ENCODE measurements at places on chromosomes 1 and 21.
A peak's percentile ranks its signal among the peaks of the same experiment; 100 is the strongest.

DNA sequence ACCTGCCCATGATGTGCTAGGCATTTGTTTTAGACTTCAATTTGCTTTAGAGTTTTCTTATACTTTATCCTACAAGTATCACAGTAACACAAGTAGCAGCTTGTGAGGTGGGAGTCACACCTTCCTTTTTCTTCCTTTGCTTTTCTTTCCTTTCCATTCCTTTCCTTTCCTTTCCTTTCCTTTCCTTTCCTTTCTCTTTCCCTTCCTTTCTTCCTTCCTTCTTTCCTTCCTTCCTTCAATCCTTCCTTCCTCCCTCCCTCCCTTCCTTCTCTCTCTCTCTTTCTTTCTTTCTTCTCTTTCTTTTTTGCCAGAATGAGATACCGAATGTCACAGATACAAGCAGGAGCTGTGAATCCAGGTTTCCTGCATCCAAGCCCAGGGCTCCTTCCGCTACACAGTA, 3.9 kb downstream of the DPT start:
- DNase-seq, result no peak

DNA sequence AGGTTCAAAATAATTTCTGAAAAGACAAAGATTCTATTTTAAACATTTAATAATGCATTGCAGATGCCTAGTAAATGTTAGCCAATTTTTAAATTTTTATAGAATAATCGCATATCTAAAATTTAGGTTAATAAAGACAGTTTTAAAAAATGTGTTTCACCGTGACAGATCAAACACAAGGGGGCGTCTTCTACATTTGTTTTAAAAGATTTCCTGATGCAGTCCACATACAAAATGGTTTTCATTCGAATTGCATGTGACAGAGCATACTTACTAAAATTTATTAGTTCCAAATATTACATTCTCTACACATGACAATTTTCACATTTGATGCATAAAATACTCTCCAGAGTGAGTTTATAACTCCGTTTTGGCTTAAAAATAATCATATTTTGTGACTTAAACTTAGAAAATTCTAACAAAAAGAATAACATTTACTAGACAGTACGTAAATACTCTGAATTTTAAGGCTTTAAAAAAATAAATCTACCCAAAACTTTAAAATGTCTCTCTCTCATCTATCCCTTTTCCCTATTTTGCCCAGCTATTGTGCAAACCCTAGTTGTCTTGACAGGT, 75.5 kb downstream of the ADAMTS1 start:
- DNase-seq, result no peak

DNA sequence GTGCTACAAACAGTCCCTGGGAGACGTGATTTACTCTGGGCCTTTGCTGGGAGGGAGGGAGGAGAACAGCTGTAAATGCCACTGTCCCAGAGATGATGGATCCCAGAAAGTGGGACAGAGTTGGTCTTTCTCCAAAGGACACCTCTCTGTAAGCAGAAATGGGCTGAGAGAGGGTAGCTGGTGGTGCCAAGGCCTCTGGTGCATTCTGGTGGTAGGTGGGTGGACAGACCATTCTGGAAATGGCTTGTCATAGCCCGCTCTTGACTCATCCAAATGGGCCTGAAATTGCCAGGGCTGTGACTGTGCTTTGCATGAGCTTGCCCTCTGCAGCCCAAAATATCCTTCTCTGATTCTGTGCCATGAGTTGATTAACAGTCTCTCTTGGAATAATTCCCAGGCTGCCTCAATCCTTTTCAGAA, 36.1 kb downstream of the CCDC185 start:
- DNase-seq, result no peak

DNA sequence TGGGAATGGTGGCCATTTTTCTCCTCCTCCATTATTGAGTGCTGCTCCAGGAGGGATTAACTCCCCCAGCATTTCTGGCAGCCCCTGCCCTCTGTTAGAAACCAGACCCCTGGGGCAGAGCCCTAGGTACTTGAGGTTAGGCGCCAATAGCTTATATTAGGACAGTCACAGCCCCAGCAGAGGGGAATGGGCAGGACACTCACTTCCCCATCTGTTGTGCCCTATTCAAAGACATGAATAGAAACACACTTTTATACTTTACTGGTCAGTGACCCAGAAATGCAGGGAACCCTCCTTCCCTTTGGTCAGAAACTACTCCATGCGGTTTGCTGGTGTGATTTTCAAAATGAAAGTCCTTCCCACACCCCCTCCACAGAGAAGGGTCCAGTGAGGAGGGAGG, 267.7 kb downstream of the PTBP2 start:
- DNase-seq, result no peak

GRCh38 chr1:25644962-25645361, 28.4 kb downstream of the MAN1C1 start:
- DNase-seq, result no peak

GRCh38 chr1:68401506-68401905, 48.2 kb downstream of the RPE65 start:
- DNase-seq, result no peak

- DNase-seq, result no peak
These were observed 25.2 kb upstream of the EXO1 start for GRCh38 chr1:241822846-241823245.

- DNase-seq, result no peak
These were observed 121.2 kb upstream of the PTGFR start for GRCh38 chr1:78369546-78369945.

DNA sequence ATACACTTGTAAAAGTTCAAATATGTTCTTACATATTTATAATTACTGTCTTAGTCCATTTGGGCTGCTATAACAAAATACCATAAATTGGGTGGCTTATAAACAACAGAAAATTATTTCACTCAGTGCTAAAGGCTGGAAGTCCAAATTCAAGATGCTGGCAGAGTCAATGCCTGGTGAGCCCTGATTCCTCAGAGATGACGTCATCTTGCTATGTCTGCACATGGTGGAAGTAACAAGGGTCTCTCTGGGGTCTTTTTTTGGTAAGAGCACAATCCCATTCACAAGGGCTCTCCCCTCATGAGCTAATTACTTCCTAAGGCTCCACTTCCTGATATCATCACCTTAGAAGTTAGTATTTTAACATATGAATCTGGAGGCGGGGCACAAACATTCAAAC, 108.0 kb upstream of the DUSP10 start:
- DNase-seq, result no peak

- DNase-seq, result no peak
These were observed 36.1 kb downstream of the ST6GALNAC3 start for GRCh38 chr1:76110666-76111065.

GRCh38 chr1:55214212-55214933, 791 bp downstream of the USP24 start:
- DNase-seq, result peak; percentile 21

DNA sequence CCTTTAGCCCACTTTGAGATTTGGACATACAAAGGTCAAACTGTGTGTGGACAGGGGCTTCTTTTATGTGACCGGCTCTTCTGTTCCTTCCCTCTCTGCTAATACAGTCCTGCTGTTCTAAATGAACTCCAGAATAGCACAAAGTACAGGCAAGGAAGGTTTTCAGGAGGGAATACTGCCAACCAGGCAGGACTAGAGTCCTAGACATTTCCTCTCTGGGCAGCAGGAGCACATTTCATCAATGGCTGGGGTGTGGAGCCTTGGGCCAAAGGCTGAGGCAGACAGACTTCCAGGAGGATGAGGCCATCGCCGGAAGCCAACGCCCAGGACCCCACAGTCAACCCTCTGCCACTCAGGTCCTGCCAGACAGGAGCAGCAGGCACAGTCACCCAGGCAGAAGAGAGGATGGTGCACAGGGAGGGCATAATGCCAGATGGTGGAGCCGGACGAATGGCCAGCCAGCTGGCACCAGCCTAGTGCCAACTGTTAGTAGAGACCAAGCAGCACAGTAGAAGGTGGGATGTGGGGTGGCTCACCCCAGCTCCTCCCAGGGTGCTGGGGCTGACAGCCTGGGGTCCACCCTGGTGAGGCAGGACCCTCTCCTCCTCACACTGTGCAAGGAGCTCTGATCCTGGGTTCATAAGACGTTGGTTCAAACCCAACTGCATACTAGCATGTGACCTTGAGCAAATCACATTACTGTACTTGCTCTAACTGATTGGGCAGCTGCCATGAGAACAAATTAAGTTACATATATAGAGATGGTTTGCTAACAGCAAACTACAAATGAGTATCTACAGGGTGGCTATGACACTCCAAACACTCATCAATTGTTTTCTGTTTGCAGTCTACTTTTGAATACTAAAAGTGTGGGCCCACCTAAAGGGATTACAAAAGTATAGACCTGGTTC, 410.7 kb downstream of the SIPA1L2 start:
- DNase-seq, result no peak

GRCh38 chr1:233229288-233229687, 66.2 kb downstream of the PCNX2 start:
- DNase-seq, result no peak

DNA sequence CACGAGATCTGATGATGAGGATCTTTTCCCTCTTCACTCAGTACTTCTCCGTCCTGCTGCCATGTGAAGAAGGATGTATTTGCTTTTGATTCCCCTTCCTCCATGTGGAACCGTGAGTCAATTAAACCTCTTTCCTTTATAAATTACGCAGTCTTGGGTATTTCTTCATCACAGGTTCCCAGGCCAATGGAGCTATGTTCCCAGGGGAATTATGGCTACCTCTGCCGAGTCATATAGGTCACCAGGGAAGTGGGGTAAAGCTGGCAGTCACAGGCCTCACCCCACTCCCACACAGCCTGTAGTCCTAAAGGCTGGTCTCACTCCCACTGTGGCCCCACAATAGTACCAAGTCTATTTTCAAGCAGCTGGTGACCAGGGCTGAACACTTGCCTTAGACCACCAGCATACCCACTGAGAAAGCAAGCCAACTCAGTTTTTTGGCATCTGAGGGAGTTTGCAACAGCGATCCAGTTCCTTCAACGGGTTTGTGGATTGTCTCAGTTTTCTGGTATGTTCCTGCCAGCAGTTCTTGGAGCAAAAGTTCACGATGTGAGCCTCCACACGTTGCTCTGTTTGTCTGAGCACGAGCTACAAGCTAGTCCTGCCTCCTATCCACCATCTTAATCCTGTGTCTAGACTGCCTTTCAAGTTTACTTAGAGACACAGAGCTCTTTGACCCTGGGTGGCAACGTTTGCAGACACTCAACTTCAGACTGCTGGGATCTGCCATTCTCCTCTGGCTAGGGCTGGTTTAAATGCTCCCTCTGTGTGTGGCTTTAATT, 104.5 kb downstream of the CENPF start:
- DNase-seq, result no peak

DNA sequence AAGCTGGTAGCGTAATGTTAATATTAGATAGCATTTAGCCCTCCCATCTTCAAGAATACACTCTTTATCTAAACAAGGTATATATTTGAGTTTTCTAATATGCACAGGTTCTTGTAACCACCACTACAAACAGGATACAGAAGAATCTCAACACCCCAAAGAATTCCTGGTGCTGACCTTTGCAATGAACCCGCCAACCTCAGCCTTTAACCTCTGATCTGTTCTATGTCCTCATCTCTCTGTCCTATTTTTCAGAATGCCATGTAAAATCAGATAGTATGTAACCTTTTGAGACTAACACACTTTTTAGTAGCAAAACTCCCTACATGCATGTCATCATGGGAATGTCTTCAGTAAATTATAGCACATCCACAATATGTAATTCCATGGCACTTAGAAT, 71.1 kb downstream of the LRRC8C start:
- no peak for DNase-seq

GRCh38 chr21:25735646-25736597, 1.1 kb downstream of the GABPA start:
- DNase-seq, result peak; percentile 4

- no peak for DNase-seq
These were observed 119.3 kb upstream of the CDC42BPA start for GRCh38 chr1:227437495-227438008.

DNA sequence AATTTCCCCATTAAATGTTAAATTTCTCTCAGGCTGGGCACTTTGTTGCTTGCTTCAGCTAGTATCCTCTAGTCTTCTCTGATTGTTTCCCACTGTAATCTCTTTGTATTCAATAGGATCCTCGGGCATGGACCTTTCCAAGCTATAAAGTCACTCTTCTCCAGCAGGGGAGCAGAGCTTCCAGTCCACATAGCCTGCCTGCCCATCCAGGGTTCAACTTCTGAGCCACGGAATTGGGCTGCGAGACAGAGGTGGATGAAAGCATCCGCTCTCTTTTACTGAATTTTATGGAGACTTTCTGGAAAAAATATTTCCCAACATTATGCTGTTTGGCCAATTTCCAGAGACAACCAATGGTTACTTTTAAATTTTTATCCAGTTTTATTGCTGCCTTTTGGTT, 1.1 kb upstream of the CFHR5 start:
- no peak for DNase-seq

- DNase-seq, result peak; percentile 48
These were observed 46.9 kb downstream of the CD34 start for GRCh38 chr1:207863893-207864535.

DNA sequence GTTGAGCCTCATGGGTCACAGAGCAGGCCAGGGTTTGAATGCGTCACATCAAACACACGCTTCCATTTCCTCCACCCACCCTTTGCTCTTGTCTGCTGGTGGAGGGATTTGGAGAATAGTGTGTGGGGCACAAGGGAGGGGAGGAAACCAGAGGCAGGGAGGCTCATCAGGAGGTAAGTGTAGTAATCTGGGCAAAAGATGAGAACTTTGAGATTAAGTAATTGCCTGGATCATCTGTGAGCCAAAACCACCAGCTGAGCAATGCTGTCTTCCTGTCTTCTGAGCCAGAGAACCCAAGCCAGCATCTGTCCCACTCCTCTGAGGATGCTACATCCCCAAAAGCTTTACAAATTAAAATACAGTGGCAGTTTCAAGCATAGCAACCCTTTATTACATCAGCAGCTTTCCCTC, 45.2 kb downstream of the C8B start:
- no peak for DNase-seq

- DNase-seq, result no peak
These were observed 129.3 kb upstream of the PLPPR5 start for GRCh38 chr1:99133756-99134500.

DNA sequence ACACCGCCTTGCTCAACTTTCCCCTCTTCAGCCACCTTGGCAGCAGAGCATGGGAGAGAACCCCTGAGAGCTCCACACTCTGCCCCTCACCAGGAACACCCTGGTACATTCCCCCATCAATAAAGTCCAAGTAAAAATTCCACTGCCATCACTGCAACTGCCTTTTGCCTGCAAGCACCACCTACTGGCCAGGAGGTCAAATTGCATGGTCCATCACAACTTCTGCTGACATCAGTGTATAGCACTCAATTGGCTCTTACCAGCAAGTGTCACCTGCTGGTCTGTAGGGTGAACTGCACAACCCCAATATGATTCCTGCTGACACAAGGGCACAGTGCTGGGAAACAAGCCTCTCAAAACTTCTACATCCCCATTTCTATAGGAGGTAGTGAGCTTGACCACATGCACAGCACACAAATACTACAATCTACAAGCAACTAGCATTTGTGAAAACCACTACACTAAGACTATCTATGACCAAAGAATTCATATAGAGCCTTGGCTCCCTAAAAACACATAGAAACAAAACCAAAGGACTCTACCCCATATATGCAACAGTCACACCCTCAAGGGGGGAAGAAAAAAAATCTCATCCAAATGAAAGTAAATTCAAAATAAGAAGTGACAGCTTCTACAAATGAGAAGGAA, 69.2 kb downstream of the FASLG start:
- peak; percentile 50 for DNase-seq

GRCh38 chr1:33358795-33359503, 38.1 kb upstream of the A3GALT2 start:
- no peak for DNase-seq

GRCh38 chr1:9231648-9232332, 2.8 kb upstream of the H6PD start:
- DNase-seq, result no peak

Measured in CD4-positive, alpha-beta memory T cell (primary cell).